ENCODE measurements at places on chromosomes 1 and 21.

DNA sequence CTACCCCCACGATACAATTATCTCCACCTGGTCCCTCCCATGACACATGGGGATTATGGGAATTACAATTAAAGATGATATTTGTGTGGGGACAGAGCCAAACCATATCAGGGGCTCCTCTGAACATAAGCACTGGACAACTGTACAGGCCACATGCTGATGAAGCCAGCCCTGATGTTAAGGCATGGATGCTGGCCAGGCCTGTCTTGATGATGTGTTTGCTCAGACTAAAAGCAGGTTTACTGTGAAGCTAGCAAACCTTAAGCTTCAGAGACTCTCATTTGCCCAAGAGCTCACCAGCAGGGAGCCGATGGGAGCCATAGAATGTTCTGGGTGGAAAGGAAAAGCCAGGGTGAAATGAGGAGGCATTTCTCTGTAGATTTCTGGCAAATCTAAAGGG, 135.3 kb upstream of the KCNK1 start:
- DNase-seq = no peak

- no peak for DNase-seq
Measured at GRCh38 chr1:80250573-80251168, 1244.1 kb upstream of the ADGRL4 start.

- DNase-seq = no peak
Measured at GRCh38 chr1:116982319-116983004, 19.1 kb upstream of the CD101 start.

GRCh38 chr21:17783481-17784179, 35.5 kb downstream of the C21orf91 start:
- DNase-seq = peak; percentile 63

DNA sequence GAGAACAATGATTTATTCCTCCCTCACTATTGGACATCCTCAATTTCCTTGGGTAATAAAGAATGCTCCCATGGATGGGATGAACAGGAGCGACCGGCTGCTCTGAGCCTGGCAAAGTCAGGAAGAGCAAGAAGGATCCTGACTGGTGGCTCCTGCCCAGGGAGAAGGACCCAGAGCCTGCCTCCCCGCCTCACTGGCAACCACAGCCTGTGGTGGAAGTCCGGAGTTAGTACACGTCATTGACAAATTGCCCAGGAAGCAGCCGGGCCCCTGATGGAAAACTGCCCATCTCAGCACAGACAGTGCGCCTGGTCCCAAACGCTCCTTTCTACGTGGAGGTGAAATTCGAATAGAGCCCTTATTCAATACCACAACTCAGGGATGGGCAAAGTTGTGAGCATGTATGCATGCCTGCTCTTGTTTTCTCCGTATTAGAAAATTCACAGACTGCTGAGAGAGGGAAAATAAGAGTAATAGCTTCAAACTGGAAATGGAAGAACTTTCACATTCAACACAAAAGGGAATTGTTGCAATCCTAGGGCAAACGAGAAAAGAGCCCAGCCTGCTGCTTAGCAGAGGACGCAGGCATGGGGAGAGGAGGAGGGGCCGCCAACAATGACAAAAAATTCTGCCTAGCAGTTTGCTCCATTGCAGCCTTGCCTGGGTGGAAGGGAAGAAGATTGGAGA, 397.1 kb upstream of the VAMP3 start:
- DNase-seq = peak; percentile 34

GRCh38 chr1:231519166-231519565, 9.3 kb upstream of the TSNAX start:
- DNase-seq = no peak

DNA sequence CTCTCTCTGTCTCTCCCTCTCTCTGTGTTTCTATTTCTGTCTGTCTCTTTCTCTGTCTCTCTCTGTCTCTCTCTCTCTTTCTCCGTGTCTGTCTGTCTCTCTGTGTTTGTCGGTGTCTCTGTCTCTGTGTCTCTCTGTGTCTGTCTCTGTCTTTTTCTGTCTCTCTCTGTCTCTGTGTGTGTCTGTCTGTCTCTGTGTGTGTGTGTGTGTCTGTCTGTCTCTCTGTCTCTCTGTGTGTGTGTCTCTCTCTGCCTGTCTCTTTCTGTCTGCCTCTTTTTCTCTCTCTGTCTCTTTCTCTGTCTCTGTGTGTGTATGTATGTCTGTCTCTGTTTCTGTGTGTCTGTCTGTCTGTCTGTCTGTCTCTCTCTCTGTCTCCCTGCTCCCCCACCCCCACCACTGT, 31.7 kb upstream of the ZC3H12A start:
- no peak for DNase-seq

DNA sequence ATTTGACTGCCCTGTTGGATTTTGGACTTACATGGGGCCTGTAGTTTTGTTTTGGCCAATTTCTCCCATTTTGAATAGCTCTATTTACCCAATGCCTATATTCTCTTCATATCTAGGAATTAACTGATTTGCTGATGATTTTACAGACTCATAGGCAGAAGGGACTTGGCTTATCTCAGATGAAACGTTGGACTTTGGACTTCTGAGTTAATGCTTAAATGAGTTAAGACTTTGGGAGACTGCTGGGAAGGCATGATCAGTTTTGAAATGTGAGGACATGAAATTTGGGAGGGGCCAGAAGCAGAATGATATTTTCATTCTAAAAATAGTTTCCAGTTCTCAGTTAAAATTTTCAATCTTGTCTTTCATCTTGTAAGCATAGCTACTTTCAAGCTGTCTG, 222.3 kb downstream of the COP1 start:
- no peak for DNase-seq

GRCh38 chr1:237670302-237670701, 220.4 kb downstream of the ZP4 start:
- no peak for DNase-seq

DNA sequence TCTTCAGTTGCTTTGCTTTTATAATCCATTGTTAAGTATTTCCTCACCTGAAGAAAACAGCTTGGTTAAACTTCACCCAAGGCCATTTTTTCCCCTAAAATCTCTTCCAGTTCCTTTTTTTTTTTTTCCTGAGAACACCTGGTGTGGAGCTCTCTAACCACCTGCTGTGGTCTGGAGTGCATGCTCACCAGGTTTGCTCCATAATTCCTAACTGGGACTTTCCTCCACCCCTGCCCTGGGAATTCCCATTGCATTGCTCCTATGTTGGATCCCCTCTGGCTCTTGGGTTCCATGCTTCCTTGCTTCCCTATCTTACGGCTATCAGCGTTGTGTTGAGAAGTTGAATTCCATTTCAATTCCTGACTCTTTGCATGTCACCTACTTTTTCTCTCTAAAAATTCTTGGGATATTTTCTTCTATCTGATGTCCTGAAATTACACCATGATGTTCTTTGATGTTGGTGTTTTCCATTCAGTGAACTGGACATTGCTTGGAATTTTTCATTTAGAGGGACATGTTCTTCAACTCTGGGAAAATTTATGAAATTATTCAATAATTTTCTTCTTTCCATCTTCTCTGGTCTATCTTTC, 19.6 kb upstream of the DYRK1A start:
- no peak for DNase-seq

GRCh38 chr1:2273401-2274090, 45.4 kb downstream of the SKI start:
- DNase-seq = no peak

DNA sequence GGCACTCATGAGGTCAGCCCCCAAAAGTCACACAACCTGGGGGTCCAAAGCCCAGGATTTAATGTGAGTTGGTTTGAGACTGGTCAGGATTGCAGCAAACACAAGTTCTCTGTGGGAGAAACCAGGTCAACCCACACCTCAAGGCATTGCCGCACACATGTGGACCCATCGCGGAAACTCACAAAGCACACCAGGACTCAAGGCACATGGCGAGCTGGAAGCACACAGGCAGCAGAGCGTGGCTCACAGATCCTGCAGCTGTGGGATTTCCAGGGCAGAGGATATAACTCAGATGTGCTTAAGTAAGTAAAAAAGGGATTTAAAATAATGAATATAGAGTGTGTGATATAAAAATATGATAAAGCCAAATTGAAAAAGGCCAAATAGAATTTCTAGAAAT, 51.6 kb upstream of the ADARB1 start:
- DNase-seq = no peak

- DNase-seq = no peak
Measured at GRCh38 chr1:197342044-197342565, 74.1 kb downstream of the CRB1 start.

DNA sequence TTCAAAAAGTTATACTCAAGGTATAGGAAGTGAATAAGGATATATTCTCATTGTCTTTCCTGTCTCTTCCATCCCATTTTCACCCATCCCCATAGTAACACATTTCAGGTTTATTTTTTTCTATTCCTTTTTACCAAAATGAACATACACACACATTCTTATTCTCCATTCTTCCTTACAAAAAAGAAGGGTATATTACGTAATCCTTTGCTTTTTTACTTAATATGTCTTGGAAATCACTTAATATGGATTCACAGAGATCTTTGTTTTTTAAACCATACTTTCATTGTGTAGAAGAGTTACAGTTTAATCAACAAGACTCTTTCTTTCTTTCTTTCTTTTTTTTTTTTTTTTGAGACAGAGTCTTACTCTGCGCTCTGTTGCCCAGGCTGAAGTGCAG, 128.2 kb upstream of the BMP8A start:
- no peak for DNase-seq

- DNase-seq = peak; percentile 83
Measured at GRCh38 chr1:40185951-40186864, 25.0 kb downstream of the RLF start.

Data from activated effector memory CD4-positive, alpha-beta T cell treated with anti-CD3 and anti-CD28 coated beads, Interleukin-2, amount 50 U/mL, for 16 hours (primary cell).